Stimulated activated CD4-positive, alpha-beta T cell treated with anti-CD3 and anti-CD28 coated beads, Interleukin-2, amount 100 ng/mL, for 24 hours (primary cell): ENCODE measurements at places on chromosomes 1 and 21.

- DNase-seq, result no peak
Measured at GRCh38 chr1:21298981-21299391, 8.7 kb upstream of the ECE1 start.

- DNase-seq, result no peak
Measured at GRCh38 chr1:111598544-111598943, 21.0 kb upstream of the RAP1A start.

DNA sequence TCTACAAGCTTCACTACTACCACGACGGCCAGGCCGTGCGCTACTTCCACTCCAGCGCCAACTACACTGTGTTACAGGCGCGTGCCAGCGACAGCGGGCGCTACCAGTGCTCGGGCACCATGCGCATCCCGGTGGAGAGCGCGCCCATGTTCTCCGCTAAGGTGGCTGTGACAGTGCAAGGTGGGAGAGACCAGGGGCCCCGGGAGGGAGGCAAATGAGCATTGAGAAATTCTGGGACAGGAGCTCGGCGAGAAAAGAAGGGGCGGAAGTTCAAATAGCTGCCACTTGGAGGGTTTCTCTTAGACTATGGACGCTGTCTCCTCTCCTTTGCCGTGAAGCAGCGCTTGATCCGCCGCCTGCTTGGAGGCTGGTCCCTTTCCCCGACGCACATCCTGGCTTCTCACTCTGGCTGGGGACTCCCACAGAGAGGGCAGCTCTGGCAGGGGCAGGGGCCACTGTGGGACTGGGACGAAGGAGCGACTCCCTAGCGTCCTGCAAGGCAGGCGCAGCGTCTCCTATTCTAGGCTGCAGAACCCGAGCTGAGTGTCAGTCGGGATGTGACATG is 4.6 kb downstream of the FCRLB start:
- peak; percentile 37 for DNase-seq

- DNase-seq, result no peak
Measured at GRCh38 chr1:216600730-216601609, 122.3 kb downstream of the ESRRG start.
